ENCODE measurements at places on chromosomes 1 and 21.

DNA sequence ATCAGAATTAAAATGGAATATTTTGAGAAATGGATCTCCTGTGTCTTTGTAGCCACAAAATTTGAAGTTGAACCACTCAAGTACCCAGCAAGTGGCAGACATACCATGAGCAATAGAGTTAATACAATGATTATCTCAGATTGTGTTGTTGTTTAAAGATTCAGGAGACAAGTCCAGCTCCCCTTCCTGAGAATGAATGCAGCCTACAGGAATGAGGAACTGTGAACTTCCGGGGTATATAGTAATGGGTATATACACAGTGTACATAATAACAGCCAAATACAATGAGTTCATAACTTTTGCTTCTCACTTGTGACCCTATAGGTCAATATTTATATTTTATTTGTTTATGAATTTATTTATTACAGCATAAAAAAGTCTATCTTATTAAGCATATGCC, 445.0 kb downstream of the SETD4 start:
- no peak for DNase-seq

GRCh38 chr21:40563900-40564299, 283.1 kb downstream of the DSCAM start:
- no peak for DNase-seq

DNA sequence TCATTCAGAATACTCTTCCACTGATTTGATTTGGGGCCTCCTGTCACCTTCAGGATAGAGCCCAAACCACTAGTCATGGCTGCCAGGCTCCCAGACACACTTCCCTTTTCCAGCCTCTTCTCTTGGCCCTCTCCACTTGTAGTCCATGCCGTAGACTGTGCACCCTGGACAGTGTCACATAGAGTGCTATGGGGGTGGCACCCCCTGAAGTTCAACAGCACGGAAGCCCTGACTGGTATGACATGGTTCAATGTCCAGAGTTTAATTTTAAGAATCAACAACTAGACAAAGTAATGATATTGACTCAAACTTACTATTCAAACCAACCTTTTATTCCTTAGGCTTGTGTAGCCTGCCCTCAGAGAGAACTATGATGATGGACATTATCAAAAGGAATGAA, 22.3 kb downstream of the FMO2 start:
- DNase-seq, result no peak

DNA sequence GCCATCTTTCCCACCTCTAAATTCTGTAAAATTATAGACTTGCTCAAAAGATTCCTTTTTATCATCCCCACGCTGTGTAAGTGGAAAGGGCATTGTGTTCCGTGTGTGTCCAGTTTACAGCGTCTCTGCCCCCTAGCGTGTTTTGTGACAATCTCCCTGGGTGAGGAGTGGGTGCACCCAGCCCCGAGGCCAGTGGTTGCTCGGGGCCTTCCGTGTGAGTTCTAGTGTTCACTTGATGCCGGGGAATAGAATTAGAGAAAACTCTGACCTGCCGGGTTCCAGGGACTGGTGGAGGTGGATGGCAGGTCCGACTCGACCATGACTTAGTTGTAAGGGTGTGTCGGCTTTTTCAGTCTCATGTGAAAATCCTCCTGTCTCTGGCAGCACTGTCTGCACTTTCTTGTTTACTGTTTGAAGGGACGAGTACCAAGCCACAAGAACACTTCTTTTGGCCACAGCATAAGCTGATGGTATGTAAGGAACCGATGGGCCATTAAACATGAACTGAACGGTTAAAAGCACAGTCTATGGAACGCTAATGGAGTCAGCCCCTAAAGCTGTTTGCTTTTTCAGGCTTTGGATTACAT, 61.9 kb downstream of the POFUT2 start:
- no peak for DNase-seq

- no peak for DNase-seq
Measured at GRCh38 chr1:29975036-29975694, 738.8 kb downstream of the PTPRU start.

- no peak for DNase-seq
Measured at GRCh38 chr1:116420417-116421200, 47.6 kb downstream of the ATP1A1 start.

DNA sequence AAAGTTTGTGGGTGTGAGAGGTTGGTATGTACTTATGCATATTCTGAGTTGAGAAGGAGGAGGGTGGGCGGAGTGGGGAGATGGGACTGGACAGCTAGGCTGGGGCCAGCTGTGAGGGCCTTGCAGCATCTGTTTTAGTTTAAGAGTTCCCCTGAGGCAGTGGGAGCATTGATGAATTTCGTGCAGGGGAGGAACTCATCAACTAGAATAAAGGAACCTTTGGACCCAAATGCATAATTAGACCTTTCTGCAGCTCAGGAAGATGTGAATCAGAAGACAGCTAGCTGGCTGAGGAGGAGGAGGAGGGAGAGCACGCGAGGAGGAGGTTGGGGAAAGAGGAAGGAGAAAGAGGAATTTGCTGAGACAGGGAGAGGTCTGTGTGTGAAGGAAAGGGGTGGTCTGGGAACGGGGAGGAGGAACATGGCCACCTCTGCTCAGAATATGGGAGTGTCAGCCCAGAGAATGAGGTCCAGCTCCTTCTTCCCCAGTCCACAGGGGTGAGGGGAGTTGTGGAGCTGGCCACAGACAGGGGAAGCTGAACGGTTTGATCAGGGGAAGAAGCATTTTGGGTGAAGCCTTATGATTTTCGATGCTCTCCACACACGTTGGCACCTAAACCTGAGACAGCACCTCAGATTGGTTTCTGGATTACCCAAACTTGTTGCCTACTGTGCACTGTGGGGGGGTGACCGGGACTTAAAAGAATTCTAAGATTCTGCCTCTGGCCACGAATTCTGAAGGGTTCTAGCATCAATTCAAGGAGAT, 27.7 kb downstream of the MYOG start:
- no peak for DNase-seq

DNA sequence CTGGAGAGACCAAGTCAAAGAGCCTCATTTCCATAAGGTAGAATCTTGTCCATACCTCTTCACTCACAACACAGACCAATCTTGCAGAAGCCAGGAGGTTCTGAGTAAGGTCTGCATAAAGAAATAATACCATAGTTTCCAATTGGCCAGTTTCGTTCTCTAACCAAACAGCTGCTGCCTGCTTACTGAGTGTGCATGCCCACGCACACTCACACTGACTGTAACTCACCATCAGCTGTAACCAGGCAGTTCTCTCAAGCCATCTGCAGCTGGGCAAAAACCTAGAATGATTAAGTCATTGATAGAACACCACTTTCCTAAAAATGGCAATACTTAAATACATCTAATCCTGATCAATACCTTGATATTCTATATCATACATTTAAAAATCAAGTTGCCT, 106.6 kb upstream of the VAV3 start:
- no peak for DNase-seq

DNA sequence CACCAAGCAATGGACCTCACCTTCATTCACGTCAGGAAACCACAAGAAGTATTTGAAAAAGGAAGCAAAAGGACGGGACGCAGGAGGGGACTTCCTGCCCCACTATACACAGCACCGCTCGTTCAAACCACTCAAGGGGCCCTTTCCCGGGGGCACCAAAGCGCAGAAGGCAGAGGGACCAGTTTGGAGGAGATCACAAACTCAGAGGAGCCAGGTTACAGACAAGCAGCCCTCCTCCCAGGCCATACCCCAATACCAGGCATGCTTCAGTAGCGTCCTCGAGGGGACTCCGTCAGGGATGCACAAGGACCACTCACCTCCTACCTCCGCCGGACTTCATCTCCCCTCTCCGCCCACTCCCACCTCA, 685 bp downstream of the CRTC2 start:
- peak; percentile 45 for DNase-seq

DNA sequence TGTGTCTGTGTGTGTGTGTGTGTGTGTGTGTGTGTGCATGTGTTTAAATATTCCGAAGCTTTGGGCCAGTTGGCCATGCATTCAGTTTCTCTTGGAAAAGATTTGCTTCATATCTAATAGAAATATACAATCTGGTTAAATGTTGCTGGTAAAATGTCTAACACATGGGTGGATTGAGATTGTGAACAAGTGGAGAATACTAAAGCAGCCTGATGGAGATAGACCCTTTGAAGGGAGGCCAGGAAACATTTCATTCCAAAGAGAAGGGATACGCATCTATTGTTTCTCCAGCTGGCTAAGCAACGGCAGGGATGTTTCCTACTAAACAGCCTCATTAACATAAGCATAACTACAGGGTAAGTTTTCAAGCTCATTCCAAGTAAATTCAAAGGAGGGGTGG, 257.5 kb upstream of the PTBP2 start:
- DNase-seq, result no peak

- peak; percentile 51 for DNase-seq
Measured at GRCh38 chr21:17387030-17387617, 125.7 kb upstream of the CXADR start.

GRCh38 chr1:2446394-2446793, 29.7 kb upstream of the PLCH2 start:
- no peak for DNase-seq

- no peak for DNase-seq
Measured at GRCh38 chr1:20344738-20345137, 54.1 kb downstream of the VWA5B1 start.

DNA sequence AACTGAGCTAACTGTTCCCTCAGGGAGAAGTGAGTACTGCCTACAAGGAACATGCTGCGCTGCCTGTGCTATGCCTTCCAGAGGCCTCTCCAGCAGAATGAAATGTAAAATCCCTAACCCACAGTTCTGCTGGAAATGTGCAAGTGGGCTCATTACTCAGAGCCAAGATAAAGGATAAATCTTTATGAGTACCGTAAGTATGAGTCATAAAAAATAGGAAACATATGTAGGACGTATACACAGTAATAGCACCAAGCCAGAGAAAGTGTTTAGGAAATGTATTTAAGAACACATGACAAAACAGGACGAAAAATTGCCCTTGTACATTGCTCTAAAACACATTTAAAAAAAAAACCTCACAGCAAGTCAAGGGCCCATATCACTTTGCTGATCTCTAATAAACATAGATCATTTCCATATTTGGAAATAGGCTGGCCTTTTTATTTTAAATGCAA, 104.6 kb downstream of the TGFBR3 start:
- DNase-seq, result no peak
